ENCODE measurements at places on chromosomes 13 and 19.
A peak's percentile ranks its signal among the peaks of the same experiment; 100 is the strongest.

DNA sequence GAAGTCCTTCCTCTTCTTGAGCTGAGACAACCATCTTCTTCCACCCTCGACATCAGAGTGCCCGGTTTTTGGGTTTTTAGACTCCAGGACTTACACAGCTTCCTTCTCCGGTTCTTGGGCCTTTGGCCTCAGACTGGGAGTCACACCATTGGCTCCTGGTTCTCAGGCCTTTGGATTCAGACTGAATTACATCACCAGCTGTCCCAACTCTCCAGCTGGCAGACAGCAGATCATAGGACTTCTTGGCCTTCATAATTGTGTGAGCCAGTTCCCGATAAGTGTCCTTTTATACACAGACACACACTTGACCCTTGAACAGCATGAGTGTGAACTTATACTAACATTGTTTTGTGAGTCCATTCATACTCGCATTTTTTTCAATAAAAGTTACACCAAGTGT, 166.0 kb upstream of the UBL3 start:
- no peak for DNase-seq

- no peak for DNase-seq
Measured at GRCh38 chr19:50580240-50580639, 12.0 kb upstream of the LRRC4B start.

DNA sequence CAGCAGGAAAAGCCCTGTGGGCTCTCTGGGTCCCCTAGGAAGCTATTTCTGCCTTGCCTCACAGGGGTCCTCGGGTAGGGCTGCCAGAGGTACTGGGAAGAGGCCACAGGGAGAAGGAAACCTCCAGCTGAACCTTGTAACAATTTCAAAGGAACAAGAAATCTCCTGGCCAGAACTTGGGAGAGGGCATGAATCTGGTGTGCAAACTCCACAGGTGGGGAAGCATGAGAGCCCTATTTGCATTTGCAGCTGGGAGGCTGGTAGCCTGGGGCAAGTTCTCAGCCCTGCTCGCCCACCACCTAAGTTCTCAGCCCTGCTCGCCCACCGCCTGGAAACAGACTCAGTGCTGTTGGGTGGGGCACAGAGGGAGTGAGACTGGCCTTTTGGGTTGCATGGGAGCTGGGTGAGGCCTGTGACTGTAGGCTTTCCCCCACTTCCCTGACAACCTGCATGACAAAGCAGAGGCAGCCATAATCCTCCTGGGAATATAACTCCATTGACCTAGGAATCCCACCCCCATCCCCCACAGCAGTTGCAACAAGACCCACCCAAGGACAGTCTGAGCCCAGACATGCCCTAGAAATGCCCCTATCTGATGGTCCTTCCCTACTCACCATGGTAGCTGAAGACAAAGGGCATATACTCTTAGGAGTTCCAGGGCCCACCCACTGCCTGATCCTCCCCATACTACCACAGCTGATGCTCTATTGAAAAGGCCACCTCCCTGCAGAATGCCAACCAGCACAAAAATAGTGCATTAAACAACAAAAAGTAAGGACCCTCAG, 11.7 kb downstream of the UGGT2 start:
- peak; percentile 72 for DNase-seq

GRCh38 chr19:11053817-11054195, 35.5 kb upstream of the LDLR start:
- no peak for DNase-seq

DNA sequence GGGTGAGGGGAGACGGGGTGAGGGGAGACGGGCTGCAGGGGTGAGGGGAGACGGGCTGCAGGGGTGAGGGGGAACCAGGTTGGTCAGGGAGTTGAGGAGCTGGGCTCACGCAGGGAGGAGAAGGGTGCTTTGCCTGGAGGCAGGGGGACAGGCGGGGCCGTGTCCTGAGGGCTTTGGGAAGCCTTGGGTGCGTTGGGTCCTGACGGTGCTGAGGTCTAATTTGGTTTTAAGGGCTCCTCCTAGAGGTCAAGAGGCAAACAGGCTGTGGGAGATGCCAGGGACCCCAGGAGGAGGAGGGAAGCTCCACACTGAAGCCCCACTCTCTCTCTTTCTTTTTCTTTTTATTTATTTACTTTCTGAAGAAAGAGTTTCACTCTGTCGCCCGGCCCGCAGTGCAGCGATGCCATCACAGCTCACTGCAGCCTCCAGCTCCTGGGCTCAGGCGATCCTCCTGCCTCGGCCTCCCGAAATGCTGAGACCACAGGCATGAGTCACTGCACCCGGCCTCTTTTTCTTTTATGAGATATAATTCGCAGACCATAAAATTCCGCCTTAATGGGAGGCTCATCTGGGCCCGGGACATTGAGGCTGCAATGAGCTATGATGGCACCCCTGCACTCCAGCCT, 9.3 kb upstream of the MISP start:
- DNase-seq: peak; percentile 69

GRCh38 chr13:79671420-79671819, 190.5 kb downstream of the NDFIP2 start:
- no peak for DNase-seq

Data from ELF-1 (cell line).